Activated CD4-positive, alpha-beta T cell treated with anti-CD3 and anti-CD28 coated beads for 24 hours (primary cell): ENCODE measurements at places on chromosomes 11 and 22.

DNA sequence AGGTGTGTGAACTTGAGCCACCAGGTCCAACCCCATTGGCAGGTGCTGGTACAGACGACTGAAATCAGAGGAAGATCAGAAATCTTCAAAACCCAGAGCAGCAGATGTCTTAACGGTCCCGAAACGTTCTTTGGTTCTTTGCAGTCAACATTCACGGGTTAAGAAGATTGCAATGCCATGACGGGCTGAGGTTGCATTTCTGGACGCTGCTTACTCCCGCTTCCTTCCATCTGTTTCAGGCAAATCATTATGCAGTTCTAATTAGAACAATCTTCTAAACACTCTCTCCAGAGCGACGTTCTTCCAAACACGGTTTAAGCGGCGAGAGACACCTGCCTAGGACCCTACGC is 492 bp upstream of the LUZP2 start:
- no peak for DNase-seq

- no peak for DNase-seq
Measured at GRCh38 chr11:120221115-120221752, 10.4 kb downstream of the OAF start.

- peak; percentile 3 for DNase-seq
Measured at GRCh38 chr11:32172848-32173834, 82.3 kb downstream of the RCN1 start.

GRCh38 chr11:128917144-128917724 is 25.4 kb downstream of the TP53AIP1 start:
- DNase-seq = no peak

GRCh38 chr22:24494528-24495364 is at the start of gene UPB1:
TSS of gene UPB1 (plus strand) at chr22:24495332. CDS start at chr22:24495404, 72 bp downstream.
- no peak for DNase-seq

DNA sequence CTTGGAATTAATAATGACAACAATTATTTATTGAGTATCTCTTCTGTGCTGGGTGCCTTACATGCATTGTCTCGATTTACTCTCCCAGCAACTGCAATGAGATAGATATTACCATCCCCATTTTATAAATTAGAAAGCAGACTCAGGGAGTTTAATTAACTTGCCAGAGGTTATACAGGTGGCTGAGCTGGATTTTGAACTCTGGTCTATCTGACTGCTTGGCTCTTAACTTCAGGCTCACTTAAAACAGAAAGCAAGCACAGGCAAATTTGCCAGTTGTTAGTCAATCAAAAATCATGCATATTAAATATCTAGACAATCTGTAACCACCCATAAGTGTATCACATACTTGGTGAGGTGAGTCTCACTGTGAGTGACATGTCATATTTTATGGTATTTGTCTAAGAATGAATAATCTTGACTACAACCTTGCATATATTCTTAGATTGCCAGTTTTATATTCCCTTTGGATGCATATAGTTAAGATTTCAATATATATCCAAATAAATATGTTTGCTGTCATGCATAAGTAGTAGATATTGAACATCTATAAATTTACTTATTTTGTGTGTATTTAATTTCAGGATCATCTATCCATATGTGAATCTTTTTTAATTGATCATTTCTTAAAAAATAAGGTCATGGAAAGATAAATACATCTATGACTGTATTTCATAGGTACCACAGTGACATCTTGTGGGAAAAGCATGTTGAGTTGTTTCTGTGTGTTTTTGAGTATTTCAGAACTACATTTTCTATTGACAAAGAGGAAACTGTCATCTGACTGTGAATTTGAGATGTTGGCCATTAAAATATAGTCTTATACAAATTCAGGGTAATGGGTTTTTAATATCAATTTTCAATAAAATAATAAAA is 112.0 kb upstream of the ARHGAP42 start:
- DNase-seq = no peak

- DNase-seq = no peak
Measured at GRCh38 chr11:23727794-23728193, 769.1 kb upstream of the LUZP2 start.

- DNase-seq = no peak
Measured at GRCh38 chr11:26974996-26975395, 18.9 kb upstream of the FIBIN start.

DNA sequence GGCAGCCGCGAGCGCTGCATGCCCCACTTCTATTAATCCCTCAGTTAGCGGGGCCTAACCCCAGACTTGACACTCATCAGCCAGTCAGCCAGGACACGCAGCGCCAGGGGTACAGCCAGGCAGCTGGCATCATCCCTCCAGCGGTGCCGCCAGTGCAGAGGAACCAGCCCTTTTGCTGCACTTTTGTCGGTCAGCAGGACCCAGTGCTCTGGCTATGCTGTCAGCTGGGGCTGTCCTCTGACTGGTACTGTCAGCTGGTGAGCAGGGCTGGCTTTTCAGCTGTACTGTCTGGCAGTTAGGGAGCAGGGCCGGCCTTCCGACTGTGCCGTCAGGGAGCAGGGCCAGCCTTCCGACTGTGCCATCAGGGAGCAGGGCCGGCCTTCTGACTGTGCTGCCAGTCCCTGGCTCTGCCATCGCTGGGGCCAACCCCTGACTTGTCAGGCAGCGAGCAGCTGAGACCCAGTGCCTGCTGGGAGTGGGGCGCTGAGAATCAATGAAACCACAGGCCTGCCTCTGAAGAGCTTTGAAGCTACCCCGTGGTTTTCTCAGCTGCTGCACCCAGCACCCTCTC is 115.4 kb downstream of the KIAA1671 start:
- no peak for DNase-seq
